Left kidney (tissue), 8 donors: ENCODE measurements at places on chromosomes 16 and 17. TPM values are rescaled to one million over a fixed set of nuclear protein-coding genes. Genes with fewer than 3 reads are reported as not detected.
A peak's percentile ranks its signal among the peaks of the same experiment; 100 is the strongest.

DNA sequence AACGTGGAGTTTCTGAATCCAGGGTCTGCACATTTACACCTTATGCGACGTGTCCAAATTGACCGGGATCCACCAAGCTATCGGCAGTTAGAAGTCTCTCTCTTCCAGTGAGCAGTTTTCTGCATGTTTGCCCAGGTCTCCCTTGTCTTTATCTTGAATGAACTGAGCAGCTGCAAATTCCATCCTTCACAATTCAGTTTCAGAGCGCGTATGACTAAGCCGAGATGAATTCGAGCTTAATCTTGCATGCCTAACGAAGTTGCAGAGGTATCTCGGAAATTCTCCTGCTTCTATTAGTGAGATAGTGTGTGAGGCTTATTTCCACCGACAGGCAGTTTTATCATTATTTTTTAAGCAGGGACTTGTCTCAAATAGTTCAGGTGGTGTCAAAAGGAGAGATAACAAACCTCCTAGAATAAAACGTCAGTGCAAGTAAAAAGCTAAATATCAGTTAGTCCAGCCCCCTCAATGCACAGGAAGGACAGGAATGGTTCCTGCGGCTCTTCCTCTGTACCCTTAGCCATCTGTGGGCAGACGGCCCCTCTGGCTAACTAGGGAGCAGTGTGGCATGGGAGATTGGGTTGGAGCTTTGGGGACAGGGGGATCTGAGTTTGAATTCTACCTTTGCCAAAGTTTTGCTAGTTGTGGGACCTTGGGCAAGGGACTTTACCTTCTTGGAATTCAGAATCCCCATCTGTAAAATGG lies 93.0 kb upstream of the GPR139 start:
- DNase-seq: no peak

Gene TADA2A
- 28.9 TPM for polyA plus RNA-seq

Gene KCNH6
- polyA plus RNA-seq: 2.2 TPM

GRCh38 chr16:73951481-73951880 lies 345.1 kb upstream of the PSMD7 start:
- peak; percentile 2 for DNase-seq

DNA sequence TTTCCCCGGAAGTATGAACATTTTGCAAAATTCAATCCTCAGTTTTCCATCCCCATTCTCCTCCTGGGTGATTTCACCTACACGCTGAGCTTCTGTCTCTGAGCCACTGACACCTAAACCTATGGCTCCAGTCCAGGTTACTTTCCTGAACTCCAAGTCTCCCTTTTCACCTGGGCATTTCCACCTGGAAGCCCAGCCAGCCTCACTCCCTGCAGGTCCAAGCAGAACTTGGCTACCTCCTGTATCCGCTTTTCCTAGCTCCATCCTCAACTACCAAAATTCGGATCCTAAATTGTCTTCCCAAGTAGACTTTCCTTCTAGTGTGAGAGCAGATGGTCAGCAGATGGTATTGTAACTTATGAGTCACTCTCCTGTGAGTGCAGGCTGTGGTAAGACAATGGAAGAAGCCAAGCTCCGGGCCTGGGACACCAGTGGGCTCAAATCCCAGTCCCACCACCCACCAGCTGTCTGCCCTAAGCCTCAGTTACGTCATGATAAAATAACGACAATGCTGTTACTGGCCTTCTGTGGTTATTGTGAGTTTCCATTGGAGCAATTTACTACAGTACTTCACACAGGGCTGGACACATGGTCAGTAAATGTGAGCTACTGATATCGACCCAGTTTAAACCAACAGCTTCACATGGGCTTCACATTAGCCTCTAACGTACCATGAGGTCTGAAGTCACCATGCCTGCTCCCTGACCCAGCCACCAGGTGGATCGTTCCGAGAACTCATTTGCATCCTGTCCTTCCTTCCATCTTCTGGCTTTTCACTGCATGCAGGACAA lies 33.3 kb downstream of the PECAM1 start:
- no peak for DNase-seq

Gene ZNF205
- 15.2 TPM for polyA plus RNA-seq

Gene IL17C
- 0.13 TPM for polyA plus RNA-seq

Gene NPTX1
- 1.00 TPM for polyA plus RNA-seq
